ENCODE measurements at places on chromosomes 6 and 20.

GRCh38 chr20:4227085-4227821 lies 211.9 kb upstream of the RNF24 start:
- DNase-seq, result no peak

DNA sequence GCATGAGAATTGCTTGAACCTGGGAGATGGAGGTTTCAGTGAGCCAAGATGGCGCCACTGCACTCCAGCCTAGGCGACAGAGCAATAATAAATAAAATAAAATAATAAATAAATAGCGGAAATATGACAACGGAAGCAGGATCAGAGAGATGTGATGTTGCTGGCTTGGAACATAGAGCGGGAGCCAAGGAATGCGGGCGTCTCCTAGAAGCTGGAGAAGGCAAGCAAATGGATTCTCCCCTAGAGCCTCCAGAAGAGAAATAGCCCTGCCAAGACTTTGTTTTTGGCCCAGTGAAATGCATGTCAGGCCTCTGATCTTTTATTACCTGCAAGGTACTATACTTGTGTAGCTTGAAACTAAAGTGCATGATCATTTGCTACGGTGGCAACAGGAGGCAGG lies 12.4 kb downstream of the KIAA1755 start:
- DNase-seq, result no peak

DNA sequence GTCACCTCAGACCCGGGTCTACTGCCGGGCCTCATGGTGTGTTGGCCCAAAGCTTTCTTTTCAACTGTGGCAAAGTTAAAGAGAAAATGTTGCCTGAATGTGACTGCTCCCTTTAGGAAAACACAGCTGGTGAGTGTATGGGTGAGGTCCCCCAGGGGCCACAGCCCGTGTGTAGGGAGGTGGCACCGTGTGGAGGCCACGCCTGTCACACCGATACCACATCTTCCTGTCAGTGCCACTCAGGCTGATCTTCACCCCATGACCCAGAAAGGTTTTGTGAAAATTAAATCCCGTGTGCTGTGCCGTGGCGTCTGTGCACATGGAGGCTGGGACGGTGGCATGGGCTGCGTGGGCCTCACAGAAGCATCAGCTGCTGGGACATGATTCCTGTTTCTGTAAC lies 10.7 kb upstream of the ADRM1 start:
- DNase-seq, result no peak

GRCh38 chr6:148364056-148364824 lies 21.6 kb downstream of the SASH1 start:
- no peak for DNase-seq

DNA sequence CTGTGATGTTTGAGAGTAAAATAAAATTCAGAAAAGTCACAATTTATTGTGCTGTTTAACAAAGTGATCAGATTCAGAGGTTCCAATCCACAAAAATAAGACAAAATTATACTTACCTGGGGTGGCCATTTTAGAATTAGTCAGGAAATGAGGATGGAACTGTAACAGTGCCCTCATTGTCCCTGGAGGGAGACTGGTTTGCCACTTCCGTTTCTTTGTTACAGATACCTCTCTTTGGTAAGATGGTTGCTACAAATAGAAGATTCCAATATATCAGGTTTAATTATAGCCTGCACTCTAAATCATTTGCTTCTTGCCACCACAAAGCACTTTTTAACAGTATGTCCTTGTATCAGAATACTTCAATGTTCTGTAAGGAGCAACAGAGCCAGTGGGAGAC lies 95.6 kb downstream of the CTNNBL1 start:
- DNase-seq, result no peak

DNA sequence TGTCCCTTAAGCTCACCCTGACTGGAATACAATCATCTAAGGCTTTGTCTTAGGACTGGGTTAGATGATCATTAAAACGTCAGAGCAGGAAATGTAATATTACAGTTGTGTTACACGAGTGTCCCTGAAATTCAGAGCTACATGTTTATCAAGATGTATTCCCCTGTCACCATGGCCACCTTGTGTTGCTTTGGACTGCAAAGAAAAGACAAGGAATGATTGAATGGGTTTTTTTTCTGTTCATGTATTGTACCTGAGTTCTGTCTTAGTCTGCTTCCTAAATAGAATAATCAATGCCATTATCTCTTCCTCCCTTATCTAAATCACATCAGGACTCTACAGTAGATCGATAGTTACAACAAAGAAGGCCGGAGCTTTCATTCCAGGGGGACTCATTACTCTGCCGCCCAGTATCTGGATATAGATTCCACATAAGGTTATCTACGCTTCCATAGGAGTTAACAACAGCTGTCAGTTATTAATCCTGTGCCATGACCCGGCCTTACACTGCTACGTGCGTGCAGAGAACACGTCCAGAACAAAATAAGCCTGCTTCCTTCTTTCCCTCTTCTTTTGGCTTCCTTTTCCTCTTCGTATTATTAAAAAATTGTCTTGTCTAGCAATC lies 274.1 kb upstream of the SASH1 start:
- no peak for DNase-seq

- no peak for DNase-seq
Measured at GRCh38 chr20:61114493-61115175, 137.4 kb upstream of the CDH4 start.

DNA sequence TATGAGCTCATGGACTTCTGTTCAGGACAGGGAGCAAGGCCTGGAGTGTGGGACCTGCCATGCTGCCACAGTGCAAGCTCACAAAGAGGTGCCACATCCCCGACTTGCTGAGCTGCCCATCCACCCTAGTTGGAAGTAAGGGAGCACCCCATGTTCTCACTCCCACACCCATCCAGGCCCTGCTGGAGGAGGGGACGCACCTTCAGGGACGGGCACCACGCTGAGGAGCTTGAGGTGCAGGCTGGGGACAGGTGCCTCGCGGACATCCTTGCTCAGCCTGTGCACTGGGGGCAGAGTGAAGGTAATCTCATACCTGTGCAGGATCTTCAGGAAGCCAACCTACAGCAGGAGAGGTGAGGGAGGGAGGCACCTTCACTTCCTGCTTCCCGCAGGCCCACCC lies 12.3 kb downstream of the ADISSP start:
- DNase-seq, result no peak

All from activated CD4-positive, alpha-beta memory T cell treated with anti-CD3 and anti-CD28 coated beads for 36 hours (primary cell).